ENCODE measurements at places on chromosomes 12 and 14. TPM values are rescaled to one million over a fixed set of nuclear protein-coding genes. Genes with fewer than 3 reads are reported as not detected.

DNA sequence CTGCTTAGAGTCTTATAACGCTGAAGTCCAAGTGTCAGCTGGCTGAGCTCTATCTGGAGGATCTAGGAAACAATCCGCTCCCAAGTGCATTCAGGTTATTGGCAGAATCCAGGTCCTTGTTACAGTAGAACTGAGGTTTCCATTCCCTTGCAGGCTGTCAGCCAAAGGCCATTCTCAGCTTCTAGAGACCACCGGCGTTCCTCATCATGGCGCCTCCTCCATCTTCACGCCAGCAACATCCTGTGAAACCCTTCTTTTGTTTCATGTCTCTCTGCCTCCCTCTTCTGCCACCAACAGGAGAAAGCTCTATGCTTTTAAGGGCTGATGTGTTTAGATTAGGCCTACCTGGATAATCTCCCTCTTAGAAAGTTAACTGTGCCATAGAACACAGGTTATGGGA lies 133.0 kb upstream of the RASSF8 start:
- DNase-seq = no peak

DNA sequence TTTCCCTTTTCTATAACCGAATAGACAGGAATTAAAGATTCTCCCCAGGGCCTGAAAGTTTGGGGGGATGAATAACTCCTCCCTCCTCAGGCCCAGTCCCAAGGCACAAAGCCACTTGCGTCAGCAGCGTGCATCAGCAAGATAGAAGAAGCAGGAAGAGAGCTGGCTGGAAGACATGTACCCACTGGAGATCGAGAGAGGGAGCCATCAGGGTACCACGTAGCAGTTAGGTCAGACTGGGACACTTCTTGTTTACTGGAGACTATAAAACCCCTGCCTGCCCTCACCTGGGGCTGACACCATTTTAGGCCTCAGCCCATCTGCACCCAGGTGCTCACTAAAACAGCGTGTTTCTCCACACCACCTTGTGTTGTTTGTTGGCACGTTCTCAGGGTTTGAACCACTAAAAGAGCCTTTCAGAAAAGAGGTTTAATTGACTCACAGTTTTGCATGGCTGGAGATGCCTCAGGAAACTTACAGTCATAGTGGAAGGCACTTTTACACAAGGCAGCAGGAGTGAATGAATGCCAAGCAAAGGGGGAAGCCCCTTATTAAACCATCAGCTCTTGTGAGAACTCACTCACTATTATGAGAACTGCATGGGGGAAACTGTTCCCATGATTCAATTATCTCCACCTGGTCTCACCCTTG lies 93.2 kb downstream of the TMTC3 start:
- DNase-seq = no peak

DNA sequence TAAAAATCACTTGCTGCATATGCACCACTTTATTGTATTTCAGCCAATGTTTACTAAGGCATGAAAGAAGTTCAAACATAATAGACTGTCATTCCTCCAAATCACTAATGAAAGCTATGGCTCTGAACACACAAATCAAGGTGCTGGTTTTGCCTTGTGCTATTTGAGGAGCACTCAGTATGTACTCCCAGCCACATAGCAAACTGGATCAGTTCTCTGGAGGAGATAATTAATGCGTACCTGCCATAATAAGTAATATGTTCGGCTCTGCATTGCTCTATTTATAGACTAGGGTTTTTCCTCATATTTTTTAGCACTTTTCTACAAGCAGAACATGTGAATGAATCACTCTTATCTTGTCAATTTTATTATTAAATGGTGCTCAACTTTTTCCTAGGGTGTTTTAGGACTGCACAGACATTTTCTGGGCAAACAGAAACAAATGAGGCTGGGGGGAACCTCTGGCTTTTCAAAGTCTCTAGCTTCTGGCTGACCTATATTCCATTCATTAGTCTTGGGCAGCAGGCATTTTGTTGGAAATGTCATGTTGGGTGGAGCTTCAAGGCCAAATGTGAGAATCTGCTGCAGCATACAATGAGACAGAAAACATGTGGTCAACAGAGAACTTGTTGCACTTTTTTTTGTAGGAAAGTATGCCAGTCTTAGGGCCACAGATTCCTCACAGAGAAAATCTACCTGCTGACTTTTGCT lies 88.4 kb downstream of the GRIP1 start:
- DNase-seq = no peak

- no peak for DNase-seq
Measured at GRCh38 chr12:66934302-66935062, 255.6 kb upstream of the GRIP1 start.

- DNase-seq = no peak
Measured at GRCh38 chr14:103896578-103896977, 31.7 kb upstream of the TDRD9 start.

- no peak for DNase-seq
Measured at GRCh38 chr14:93186956-93187355, 1.8 kb downstream of the LYSET start.

DNA sequence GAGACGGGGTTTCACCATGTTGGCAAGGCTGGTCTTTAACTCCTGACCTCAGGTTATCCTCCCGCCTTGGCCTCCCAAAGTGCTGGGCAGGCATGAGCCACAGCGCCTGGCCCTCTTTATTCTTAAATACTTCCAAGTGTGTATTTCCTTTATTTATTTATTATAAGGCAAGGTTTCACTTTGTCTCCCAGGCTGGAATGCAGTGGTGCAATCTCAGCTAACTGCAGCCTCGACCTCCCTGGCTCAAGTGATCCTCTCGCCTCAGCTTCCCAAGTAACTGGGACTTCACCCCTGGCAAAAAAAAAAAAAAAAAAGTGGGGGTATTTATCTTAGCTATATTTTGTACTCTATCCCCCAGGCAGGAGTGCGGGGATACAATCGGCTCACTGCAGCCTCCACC lies 6.8 kb downstream of the FAM216A start:
- DNase-seq = no peak

MYRFL gene
- total RNA-seq = not detected

Data from osteoblast (primary cell).